ENCODE measurements at places on chromosomes 12 and 14.

GRCh38 chr12:8698879-8699278 lies 1.1 kb downstream of the RIMKLB start:
- no peak for DNase-seq

DNA sequence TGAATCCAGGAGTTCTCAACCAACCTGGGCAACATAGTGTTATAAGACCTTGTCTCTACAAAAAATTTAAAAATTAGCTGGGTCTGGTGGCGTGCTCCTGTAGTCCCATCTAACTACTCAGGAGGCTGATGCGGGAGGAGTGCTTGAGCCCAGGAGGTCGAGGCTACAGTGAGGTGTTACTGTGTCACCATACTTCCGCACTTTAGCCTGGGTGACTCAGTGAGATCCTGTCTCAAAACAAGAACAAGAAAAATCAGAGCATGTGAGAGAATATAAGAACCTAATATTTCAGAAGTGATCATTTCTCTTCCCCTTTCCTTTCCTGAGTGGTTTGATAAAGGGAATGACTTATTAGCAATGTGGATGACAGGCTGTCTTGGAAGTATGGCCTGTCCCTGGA lies 9.5 kb downstream of the TRAF3 start:
- DNase-seq: no peak

DNA sequence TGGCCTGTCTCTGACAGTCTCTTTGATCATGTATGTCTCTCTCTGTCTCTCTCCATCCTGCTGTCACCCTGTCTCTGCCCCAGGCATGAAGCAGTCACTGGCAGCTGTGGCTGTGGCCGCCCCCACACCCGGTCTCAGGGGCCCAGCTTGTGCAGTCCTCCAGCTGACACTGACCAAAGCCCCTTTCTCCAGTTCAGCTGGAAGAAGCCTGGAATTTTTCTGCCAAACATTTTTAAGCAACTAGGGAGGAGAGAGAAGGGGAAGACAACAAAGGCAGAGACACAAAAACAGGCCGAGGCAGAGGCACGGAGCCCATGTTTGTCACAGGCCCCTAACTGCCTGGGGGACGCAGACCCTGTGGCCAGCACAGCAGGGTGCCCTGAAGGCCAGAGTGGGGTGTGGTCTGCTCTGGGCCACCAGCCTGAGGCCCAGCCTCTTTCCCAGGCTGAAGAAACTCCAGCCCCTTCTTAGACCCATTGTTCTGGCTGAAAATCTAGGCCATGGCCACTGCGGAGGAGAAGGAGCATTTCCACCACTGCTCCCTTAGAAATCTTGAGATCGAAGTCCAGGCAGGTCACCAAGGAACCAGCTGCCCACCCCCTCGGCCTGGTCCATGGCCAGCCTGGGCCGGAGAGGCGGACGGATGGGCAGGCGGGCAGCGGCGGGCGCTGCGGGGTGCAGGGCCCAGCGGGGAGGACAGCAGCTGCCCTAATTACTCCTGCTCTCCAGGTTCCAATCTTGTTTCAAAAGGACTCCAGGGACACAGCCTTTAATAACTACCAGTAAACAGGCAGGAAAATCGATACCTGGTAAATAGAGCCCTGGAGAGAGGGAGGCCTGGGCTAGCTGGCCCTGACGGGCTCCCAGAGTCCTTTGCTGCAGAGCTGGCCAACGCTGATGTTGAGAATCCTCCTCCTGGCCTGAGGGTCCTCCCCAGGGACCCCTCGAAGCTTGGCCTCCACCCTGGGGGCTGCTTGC lies 14.9 kb downstream of the DTX1 start:
- DNase-seq: no peak

- DNase-seq: no peak
These were observed 24.0 kb downstream of the RNF34 start for GRCh38 chr12:121423682-121424623.

- no peak for DNase-seq
These were observed 36.8 kb downstream of the RAB35 start for GRCh38 chr12:120079411-120080400.

DNA sequence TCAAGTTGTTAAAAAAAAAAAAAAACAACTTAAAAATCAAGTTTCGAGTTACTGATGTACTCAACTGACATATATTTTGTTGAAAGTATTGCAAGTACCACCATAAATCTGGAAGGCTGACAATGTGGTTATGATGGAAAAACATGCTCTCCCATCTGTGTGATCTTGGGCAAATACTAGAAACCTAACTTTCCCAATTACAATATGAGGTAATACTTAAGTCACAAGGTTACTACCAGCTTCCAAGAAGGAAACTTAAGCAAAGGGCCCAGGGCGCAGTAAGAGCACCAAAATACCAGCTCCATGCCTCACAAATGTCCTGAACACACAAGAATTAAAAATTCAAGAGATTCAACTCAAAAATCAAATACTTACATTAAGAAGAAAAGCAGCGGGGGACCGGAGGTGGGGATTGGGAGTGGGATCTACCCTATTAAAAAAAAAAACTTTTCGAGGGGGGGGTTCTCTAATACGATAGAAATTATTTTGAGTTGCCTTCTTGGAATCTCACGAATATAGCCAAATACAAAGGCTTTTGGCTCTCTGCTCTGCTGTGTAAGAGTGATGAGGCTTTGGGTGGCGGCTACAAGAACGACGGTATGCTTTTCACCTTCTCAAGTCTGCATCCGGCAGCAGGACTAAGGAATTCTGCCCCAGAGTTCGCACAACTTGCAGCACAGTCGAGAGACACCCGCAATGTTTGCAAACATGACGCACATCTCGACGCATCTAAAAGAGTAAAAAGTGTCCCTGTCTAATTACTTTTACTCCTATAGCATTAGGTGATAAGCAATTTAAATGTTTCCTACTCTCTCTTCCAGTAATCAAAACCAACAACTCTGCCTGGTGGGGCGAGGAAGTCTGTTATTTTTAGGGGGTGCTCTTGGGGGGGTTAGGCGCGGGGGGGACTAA lies 1.1 kb downstream of the SAV1 start:
- no peak for DNase-seq

Measured in stimulated activated naive CD4-positive, alpha-beta T cell treated with Interleukin-2 at 50 U/mL for 16 hours (primary cell).